ENCODE measurements at places on chromosomes 3 and 15.

GRCh38 chr3:76129441-76129840, 344.1 kb upstream of the ZNF717 start:
- DNase-seq: no peak

DNA sequence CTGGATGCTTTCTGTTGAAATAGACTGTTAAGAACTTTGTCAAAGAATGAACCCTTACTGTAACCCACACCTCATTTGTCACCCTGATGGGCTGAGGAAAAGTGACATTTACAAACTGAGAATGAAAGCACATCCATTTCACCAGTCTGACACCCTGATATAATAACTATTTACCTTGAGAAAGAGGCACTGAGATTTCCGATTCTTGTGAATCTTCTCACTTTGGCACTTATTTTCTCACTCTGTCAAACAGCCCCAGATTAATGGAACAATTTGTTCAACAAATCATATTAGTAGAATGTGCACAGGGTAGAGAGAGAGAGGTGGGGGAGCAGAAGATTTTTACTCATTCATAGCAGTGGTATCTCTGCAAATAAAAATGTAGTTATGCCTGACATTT, 606.9 kb downstream of the MCTP2 start:
- DNase-seq: no peak

GRCh38 chr3:155739154-155739553, 5.7 kb downstream of the PLCH1 start:
- no peak for DNase-seq

- no peak for DNase-seq
These were observed 4.1 kb upstream of the SKOR1 start for GRCh38 chr15:67820992-67821783.

- no peak for DNase-seq
These were observed 2.2 kb downstream of the NR2F2 start for GRCh38 chr15:96332637-96333121.

- no peak for DNase-seq
These were observed 21.4 kb upstream of the CSPG4 start for GRCh38 chr15:75733761-75734651.

Measured in epithelial cell of prostate (primary cell).